ENCODE measurements at places on chromosomes 13 and 19.

DNA sequence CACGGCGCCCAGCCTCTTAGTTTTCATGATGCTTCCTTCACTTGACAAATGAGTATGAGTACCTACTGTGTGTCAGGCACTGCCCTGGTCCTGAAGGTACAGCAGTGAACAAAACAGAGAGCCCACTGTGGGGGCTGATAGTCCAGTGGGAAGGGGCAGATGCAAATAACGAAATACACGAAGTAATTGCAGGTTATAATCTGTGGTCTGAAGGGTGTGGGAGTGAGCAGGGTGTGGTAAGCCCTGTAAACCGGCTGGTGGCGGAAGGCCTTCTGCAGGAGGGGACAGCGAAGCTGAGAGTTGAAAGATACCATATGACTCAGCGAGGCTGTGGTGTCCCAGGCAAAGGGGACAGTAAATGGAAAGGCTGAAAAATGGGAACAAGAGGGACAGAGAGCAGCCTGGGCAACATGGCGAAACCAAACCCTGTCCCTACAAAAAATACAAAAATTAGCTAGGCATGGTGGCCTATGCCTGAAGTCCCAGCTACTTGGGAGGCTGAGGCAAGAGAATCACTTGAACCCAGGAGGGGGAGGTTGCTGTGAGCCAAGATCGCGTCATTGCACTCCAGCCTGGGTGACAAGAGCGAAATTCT is 60.5 kb downstream of the MAP4K1 start:
- no peak for DNase-seq

DNA sequence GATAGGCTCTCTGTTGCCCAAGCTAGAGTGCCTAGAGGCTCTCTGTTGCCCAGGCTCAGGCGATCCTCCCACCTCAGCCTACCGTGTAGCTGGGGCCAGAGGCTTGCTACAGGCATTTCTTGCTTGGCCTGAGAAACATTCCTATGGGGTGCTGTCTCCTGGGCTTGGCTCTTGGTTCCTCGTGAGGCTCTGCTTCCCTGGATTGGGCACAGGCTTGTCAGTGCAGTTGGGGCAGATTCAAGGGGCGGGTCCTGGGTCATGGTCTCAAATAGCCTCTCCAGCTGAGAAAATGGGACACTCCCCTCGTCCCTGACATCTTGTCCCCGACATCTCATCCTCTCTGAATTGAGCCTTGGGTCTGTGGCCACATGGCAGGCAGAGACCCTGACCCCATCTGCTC is 4.9 kb downstream of the TSSK6 start:
- DNase-seq = no peak

GRCh38 chr19:43610493-43610892 is 1.4 kb upstream of the SRRM5 start:
- DNase-seq = no peak

GRCh38 chr13:92716749-92717148 is 509.9 kb upstream of the GPC6 start:
- DNase-seq = no peak

GRCh38 chr19:35797663-35798062 is 15.0 kb downstream of the PRODH2 start:
- DNase-seq = no peak

DNA sequence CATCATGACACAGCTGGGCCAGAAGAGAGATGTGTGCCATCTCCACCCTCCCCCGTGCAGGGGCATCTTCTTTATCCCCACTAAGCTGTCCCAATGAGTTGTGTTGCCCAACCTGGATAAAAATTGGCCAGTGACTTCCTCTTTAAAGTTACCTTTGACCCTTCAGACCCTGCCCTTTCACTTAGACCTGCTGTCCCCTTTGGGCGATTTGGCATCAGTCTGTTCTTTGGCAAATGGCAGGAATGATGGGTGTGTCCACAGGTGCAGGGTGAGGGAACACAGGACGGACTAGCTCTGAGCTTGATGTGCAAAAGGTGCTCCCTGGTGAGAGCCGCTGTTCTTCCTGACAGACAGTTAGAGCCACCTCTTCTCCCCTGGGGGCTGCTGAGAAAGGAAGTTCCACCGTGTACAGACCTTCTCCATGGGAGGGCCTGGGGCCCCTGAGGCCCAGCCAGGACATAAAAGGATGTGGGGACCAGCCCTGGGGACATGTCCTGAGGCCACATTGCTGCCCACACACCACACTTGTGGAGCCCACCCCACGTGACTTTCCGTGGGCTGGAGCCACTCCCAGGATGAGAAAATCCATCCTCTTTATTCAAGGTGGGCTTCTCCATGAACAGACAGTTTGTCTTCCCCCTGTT is 1.7 kb downstream of the CYP4F8 start:
- DNase-seq = no peak

- DNase-seq = no peak
These were observed 97.0 kb upstream of the MBNL2 start for GRCh38 chr13:97124915-97125809.

DNA sequence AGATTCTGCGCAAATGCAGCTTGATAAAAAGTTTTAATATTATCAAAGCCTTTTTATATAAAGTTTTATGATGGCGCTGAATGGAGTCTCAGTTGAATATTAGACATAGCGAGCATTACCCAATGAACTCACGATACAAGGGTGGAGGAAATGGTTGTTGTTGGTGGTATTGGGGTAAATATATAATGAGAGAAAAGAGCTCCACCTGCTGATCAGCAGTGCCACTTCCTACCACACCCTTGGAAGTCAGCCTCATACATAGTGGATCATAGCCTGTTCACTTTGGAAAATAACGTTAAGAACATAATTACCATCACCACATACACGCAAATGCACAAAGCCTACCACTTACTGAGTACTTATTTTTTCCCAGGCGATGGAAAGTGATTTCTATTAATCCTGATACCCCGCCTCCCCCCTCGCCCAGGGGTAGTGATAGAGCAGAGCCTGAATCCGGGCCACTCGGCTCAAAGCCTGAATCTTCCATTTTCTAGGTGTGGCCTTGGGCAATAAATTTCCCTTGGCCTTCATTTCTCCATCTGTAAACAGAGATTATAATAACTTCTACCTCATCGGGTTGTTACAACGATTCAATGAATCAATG is 358.3 kb downstream of the KLF5 start:
- DNase-seq = no peak

GRCh38 chr13:21330126-21330861 is 128.8 kb downstream of the ZDHHC20 start:
- no peak for DNase-seq

- no peak for DNase-seq
These were observed 2.5 kb downstream of the NPAS1 start for GRCh38 chr19:47022140-47022536.

DNA sequence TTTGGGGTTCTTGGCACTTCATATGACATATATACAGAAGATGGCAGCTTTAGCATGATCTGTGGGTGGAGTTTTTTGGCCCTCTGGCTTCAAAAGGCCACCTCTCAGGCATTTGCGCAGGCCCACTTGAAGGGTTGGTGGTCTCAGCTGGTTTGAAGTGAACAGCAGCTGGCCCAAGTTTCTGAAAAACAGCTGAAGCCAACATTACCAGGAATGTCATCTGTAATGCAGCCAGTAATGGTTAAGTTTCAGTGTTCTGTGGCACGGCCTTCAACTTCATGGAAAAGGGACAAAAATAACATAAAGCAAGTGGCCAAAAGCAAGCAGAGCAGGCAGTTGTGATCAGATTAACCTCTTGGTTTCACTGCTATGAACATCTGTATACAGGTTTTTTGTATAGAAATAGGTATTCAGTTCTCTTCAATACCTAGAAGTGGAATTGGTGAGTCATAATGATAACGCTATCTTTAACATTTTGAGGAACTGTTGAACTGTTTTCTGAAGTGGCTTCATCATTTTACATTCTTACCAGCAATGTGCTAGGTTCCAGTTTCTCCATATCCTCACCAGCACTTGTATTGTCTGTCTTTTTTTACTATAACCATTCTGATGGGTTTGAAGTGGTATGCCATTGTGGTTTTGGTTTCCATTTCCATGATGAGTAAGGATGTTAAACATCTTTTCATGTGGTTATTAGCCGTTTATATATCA is 245.4 kb downstream of the SHISA2 start:
- DNase-seq = no peak

DNA sequence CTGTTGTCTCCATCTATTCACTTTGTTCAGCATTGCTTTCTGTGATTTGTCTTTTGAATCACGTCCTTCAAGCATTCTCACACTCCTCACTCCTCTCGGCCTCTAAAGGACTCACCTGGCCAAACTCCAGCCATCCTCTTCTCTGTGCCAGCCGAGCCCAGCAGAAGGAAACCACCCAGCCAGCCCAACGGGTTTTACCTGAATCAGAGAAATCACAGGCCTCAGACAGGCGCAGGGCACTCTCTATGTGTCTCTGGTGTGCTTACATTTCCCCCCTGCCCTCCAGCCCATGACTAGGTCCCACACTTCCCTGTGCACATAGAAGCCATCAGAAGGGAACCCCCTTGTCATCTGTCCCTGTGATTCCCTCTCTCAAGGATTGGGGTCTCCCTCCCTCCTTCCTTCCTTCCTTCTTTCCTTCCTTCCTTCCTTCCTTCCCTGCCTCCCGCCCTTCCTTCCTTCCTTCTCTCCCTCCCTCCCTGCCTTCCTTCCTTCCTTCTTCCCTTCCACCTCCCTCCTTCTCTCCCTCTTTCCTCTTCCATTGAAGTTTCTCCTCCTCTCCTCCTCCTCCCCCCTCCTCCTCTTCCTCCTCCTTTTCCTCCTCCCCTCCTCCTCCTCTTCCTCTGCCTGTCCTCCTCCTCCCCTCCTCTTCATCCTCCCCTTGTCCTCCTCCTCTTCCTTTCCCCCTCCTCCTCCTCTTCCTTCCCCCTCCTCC is 8.8 kb upstream of the ZNF541 start:
- no peak for DNase-seq

DNA sequence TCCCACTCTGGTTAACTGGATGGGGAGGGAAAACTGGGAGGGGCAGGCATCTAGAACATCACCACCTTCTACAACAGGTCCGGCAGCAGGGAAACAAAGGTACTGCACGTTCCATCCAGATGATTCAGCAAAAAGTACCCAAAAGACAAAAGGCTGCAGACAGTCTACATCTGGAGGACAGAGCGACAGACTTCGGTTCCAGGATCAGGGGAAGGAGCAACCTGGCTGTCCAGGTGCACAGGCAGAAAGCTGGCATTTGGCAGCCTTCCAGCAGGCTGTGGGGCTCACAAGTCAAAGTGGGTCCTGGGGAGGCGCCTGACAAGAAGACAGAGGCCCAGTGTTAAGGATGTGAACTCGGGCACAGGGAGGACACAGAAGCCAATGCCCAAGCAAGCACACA is 202.9 kb downstream of the SUCLA2 start:
- no peak for DNase-seq
